Stimulated activated CD8-positive, alpha-beta memory T cell treated with anti-CD3 and anti-CD28 coated beads, Interleukin-15, amount 100 ng/mL, for 48 hours (primary cell): ENCODE measurements at places on chromosomes 4 and X.

DNA sequence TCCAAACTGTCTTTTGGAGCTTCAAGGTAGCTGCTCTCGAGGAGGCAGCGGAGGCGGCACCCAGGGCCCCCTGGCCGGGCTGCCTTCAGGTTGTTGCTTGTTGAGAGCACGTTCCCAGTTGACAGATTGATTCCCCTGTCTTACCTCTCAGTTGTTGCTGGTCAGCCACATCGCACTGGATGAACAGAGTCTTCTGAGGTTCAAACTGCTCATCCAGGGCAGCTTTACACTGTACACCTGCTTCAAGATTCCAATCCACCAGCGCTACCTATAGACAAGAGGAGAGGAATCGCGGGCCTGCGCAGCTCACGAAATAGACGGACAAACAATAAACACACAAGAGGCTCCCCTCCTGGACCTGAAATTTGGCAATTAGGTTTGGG is 497 bp downstream of the HPGD start:
- DNase-seq: no peak

DNA sequence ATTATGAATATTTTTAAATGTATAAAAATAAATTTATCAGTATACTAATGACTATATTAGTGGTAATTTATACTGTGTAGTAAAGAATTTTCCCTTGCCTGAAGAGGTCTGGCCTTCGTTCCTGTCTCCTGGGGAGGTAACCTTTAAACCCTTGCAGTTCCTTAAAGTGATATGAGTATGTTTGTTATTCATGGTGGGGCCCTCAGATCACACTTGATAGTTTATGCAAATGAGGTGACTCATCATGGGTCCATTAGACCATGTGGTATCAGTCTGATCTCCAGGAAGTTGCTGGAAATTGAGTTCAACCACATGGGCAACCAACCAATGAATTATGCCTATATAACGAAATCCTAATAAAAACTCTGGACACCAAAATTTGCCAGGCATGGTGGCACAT is 904.1 kb downstream of the RPA4 start:
- DNase-seq: no peak

DNA sequence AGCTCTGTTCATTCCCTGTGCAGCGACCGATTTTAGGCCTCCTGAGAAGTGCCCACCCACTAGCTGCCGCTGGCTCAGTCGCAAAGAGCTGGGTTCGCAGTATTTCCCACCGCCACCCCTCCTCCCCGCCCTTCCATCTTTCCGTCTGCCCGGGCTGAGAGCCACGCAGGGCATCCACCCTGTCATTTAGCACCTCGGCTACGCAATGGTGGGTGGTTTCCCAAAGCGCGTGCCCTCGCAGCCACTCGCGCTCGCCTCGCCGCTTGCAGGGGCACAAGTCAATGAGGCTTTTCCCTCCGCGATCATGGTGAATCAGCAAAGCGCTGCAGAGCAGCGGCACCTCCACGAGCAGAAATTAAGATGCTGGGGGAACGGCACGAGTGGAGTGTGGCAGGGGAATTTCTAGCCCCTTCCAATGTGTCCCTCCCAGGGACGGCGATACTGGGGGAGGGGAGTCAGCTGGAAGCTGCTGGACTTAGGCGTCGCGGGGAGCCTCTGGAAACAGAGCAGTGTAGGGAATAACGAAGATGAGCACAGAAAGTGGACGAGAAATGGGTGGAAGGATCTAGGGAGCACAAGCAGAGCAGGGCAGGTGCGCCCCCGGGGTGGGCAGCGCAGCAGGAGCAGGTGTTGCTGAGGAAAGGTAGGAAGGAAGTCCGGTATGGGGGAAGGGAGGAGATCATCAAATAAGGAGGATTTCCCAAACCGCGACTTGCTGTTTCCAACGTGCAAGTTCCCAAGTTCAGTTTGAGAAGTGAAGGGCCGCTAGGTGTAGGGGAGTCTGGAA is 2.4 kb upstream of the PTCHD1 start:
- DNase-seq: no peak

DNA sequence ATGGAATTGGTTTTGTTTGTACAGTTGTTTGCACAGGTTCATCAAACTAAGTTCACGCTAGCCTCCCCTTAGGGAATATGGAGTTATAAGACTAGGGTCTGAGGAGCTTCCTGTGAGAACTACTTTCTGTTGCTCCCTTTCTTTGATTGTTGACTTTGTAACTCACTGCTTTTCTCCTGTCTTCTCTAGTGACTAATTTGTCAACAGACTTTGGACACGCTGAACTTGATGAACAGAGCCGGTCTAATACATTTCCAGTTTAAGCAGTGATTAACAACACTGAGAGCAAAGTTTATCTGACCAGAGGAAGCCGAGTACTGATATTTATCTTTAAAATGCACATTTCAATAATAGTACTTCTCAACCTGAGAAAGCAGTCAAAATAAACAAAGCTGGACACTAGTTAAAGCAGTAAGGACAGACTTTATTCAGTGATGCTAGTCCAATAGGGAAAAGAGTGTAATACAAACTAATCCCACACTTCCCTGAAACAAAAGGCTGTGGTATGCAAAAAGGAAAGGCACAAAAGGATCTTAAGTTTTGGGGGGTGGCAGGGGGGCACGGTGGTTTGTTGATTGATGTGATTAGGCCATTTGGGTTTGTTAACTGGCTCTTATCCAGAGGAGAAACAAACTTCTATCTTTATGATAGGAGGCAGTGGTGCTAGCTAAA is 2.7 kb upstream of the NUDT9 start:
- no peak for DNase-seq

DNA sequence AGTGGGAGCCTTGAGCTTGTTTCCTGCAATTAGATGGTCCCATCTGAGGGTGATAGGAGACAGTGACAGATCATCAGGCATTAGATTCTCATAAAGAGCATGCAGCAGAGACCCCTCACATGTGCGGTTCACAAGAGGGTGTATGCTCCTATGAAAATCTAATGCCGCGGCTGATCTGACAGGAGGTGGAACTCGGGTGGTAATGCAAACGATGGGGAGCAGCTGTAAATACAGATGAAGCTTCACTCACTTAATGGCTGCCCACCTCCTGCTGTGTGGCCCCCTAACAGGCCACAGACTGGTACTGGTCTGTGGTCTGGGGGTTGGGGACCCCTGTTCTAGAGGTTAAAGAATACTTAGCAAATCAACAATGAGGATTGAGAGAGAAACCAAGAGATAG is 201.5 kb upstream of the PITX2 start:
- no peak for DNase-seq

GRCh38 chr4:65340382-65341109 is 329.7 kb downstream of the EPHA5 start:
- DNase-seq: no peak

GRCh38 chr4:73187325-73187724 is 71.3 kb downstream of the ANKRD17 start:
- no peak for DNase-seq

GRCh38 chrX:133179500-133179899 is 38.7 kb downstream of the TFDP3 start:
- DNase-seq: no peak

GRCh38 chr4:169200361-169201030 is 70.3 kb downstream of the SH3RF1 start:
- DNase-seq: no peak

GRCh38 chr4:10619220-10619619 is 65.3 kb downstream of the CLNK start:
- no peak for DNase-seq

DNA sequence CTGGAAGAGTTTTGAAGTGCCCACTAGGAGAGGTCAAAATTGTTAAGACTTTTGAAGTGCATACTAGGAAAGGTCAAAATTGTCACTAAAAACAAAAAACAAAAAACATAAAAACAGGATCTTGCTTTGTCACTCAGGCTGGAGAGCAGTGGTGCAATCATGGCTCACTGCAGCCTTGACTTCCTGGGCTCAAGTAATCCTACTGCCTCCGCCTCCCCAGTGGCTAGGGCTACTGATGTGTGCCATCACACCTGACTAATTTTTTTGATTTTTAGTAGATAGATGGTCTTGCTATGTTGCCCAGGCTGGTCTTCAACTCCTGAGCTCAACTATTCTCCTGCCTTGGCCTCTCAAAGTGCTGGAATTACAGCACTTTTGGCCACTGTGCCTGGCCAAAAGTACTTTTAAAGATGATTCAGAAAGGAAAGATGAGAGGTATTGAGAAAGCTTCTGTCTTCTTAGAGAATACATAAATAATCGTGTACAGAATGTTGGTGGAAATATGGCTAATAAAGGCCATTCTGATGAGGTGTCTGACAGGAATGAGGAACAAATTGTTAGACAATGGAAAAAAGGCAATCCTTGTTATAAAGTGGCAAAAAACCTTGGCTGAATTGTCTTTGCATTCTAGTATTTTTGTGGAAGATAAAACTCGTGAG is 43.3 kb upstream of the STX18 start:
- no peak for DNase-seq

GRCh38 chrX:37813570-37813969 is 33.7 kb downstream of the CYBB start:
- no peak for DNase-seq

DNA sequence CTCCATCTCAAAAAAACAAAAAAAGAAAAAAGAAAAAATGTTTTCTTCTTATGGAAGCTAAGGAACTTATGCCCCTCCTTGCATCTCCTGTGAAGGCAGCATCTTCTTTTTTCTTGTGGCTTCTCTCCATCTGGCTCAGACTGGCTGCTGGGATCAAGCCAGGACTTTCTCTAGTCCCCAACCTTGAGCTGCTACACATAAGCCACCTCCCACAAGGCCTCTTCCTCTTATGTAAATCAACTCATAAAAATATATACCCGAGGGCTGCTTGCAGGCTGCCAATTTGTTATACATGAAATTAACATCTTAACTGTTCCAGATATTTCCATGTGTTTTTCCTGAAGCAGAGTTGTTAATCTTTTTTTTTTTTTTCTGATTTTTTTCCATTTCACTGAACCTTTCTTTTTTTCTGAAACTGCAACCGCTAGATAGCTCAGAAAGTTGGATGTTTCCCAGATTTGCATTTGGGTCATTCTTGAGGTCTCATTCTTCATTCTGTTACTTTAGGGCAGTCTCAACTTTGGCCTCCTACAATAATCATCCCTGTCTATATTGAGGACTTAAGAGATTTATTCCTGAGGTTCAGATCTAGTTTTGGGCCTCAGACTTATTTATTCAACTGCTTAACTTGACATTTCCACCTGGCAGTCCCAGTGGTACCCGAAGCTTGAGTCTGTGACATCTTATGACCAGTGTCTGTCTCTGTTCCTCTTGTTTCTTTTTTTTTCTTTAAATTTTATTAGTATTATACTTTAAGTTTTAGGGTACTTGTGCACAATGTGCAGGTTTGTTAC is 10.3 kb downstream of the SNX25 start:
- no peak for DNase-seq

DNA sequence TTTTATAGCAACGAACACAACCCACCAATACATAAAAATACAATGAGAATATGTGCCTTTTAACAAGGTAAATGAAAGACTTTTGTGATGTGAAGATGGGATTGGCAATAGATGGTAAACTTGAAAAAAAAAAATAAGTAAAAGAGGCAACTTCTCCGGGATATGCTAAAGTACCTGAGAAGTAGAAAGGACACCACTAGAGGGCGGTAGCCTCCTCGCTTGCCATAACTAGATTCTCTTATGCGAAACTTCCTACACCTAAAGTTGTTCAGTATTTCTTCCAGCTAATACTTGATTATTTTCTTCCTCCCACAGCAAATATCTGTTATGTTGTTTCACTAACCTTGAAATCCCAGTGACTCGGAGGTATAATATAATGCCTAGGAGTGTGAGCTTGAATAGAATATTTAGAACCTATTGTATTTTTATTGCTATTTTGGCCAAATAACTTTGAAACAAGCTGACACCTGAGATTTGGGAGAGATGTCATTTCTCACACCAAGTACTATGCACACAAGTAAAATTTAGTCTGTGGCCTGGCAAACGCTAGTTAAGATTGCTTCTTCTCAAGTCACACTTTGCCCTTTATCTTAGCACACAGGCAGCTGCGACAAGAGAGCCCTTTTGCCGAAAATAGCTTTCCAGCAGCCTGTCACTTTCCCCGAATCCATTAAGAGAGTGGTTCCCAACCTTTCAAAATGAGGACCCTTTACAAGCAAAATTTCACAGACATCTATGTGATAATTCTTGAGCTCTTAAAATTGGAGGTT is 44.9 kb upstream of the PDLIM5 start:
- peak; percentile 7 for DNase-seq

GRCh38 chr4:174708381-174708780 is 120.7 kb downstream of the GLRA3 start:
- no peak for DNase-seq

DNA sequence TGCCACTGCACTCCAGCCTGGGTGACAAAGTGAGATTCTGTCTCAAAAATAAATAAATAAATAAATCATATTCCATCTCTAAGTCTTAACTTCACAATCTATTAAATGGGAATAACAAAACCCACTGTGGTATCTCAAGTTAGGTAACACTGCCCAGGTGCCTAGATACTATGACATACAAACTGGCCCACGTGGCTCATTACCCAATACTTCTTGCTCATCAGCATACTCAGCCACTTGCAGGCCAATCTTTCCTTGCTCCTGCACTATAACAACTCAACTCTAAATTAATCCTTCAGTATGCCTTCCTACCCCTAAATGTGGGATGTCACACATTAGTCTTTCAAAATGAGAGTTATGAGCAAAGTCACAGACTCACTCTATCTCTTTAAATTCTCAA is 230.1 kb downstream of the OPHN1 start:
- no peak for DNase-seq
